Activated naive CD8-positive, alpha-beta T cell treated with anti-CD3 and anti-CD28 coated beads for 36 hours (primary cell): ENCODE measurements at places on chromosomes 3 and 15. TPM values are rescaled to one million over a fixed set of nuclear protein-coding genes. Genes with fewer than 3 reads are reported as not detected.

DNA sequence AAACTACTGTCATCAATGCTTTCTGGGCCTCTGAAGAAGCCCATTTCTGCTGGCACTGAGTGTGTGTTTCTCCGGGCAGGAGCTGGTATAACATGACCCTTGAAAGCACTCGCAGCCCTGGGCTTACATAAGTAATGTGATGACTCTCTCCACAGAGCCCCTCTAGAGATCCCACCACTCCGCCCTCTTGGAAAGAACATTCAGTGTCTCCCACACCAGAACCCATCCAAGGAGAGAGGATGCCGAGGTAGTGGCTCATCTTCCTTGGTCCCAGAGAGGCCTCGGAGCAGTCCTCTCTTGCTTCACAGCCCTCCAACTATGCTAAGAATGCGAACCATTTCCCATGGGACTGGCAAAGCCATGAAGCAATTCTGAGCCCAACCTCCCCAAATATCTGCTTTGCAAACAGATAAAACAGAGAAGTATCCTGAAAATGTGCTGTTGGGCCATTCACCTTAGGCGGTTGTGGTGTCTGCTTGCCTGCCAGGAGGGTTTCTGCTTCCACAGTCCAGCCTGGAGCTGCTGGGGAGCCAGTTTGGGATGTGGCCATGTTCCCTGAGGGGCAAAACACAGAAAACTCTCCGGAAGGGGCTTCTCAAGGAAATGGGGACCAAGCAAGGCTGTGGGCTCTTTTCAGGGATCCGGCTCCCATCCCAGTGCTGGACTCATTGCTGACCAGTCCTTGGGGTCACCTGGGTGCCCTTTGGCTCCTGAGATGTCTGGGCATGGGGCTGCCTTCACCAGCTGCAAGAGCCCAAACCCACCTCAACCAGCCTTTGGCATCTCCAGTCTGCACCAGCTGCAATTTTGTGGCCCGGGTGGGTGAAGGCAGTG, 47.3 kb downstream of the AMOTL2 start:
- DNase-seq = no peak

- no peak for DNase-seq
These were observed 604.9 kb upstream of the AGTR1 start for GRCh38 chr3:148092624-148093347.

GRCh38 chr15:43260011-43260615, 6.6 kb downstream of the TGM5 start:
- no peak for DNase-seq

GRCh38 chr3:58271901-58272501, 34.0 kb upstream of the RPP14 start:
- DNase-seq = no peak

DNA sequence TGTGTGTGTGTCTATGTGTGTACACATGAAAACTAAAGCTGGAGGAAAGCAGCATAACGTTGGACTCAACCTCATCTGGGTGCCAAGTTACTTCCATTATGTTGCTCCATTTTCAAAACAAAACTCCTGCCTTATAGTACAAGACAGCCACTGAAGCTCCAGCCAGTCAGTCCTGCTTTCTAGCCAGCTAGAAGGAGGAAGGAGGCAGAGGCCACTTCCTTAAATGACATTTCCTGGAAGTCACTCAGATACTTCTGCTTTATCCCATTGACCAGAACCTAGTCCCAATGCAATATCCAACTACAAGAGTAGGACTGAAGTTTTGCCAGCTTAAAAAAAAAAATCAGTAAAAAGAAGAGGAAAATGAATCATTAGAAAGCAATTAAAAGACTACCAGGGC, 31.7 kb downstream of the CADPS start:
- DNase-seq = no peak

DNA sequence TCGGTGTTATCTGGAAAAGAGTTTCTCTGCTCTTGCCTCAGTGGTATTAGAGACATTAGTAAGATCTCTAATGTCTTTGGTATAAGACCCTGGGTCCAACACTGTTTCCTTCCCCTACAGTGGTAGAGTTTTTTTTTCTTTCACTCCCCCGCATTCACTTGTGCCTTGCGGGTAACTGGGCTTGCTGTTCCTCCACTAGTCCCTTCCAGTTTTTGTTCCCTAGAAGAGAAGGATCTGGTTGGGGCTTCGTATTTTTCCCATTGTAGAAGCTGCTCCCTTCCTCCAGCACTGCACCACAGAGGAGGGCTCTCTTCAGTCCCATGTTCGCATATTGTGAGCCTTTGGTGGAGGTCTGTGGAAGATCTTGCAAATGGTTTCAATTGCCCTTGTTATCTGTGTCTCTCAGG, 13.7 kb downstream of the CTDSPL2 start:
- DNase-seq = no peak

- peak; percentile 79 for DNase-seq
These were observed 39.7 kb upstream of the SPSB4 start for GRCh38 chr3:141011232-141011996.

- no peak for DNase-seq
These were observed 17.1 kb downstream of the HEXA start for GRCh38 chr15:72358650-72359171.

DNA sequence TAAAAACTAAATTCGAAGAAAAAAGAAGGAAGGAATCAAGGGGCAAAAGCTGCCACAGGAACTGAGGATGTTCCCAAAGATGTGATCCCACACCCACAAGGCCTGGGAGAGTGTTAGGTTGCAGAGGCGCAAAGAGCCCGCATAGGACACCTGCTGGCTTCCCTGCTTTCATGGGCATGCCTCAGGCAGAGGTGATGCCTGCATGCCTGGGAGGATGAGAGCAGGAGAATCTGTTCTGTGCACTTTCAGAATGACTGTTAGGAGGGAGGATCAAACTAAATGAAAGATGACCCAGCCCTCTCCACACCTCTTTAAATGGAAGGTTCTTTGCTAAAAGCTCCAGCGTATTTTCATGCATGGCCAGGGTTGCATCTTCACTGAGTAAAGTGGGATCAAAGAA, 162.4 kb downstream of the PLCL2 start:
- no peak for DNase-seq

GRCh38 chr3:141812586-141812985, 49.4 kb downstream of the GRK7 start:
- DNase-seq = no peak

- no peak for DNase-seq
These were observed 87.4 kb downstream of the TRIM42 start for GRCh38 chr3:140765246-140765645.

CRABP1 gene
- not detected for total RNA-seq

GOLGA6L6 gene
- total RNA-seq = not detected

USP50 gene
- not detected for total RNA-seq

TPM1 gene
- 5.1 TPM for total RNA-seq

PIK3CB gene
- 20.5 TPM for total RNA-seq

ZIC1 gene
- not detected for total RNA-seq

GHSR gene
- total RNA-seq = not detected

EOMES gene
- 0.50 TPM for total RNA-seq

ZBBX gene
- not detected for total RNA-seq
